Liver (tissue), 10 donors: ENCODE measurements at places on chromosomes 1 and 21. TPM values are rescaled to one million over a fixed set of nuclear protein-coding genes. Genes with fewer than 3 reads are reported as not detected.

DNA sequence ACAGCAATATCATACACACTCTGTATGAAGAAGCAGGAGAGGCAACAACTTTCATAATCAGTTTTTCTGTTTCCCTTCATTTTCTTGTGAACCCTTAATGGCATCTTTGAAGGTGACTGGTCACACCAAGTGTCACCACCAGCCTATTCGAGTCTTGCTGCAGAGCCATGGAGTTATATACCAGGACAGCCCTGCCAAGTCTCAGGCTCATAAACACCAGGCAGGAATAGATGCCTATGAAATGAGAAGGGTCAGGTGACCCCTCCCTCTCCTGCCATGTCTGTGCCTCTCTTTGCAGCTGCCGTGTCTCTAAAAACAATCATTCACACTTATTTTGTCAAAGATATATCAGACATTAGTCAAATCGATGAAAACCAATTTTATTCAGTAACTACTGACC lies 28.0 kb downstream of the NECAP2 start:
- H3K4me3 ChIP-seq: no peak overlapping the region
- no peaks in the 10 kb centered on the region for H3K4me1 ChIP-seq
- no peaks in the 10 kb centered on the region for H3K36me3 ChIP-seq
- H3K27ac ChIP-seq: no peak overlapping the region

DNA sequence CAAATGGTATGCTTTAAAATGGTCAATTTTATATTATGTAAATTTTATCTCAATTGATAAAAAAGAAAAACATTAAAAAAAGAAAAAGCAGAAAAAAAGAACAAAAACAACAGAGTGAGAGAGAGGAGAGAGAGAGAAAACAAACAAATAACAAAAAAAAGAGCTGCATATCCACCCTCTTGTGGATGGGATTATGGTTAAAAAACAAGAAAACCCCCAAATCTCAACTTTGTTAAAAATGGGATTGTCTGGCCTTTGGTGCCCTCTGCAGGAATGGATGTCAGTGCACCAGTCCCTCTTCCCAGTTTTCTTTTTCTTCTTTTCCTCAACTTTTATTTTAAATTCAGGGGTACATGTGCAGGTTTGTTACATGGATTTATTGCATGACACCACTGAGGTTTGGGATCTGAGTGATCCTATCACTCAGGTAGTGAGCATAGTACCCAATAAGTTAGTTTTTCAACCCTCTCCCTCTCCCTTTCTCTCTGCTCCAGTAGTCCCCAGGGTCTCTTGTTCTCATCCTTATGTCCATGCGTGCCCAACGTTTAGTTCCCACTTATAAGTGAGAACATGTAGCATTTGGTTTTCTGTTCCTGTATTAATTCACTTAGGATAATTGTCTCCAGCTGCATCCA lies 28.1 kb downstream of the RNF187 start:
- H3K36me3 ChIP-seq: no peaks in the 10 kb centered on the region
- no peak overlapping the region for H3K4me3 ChIP-seq
- no peaks in the 10 kb centered on the region for H3K27me3 ChIP-seq
- H3K27ac ChIP-seq: no peak overlapping the region
- peak; percentile 61 for DNase-seq

- no peaks in the 10 kb centered on the region for H3K36me3 ChIP-seq
- H3K4me3 ChIP-seq: no peak overlapping the region
- DNase-seq: no peak
- no peak overlapping the region for H3K27ac ChIP-seq
- no peaks in the 10 kb centered on the region for H3K27me3 ChIP-seq
- no peaks in the 10 kb centered on the region for H3K4me1 ChIP-seq
Measured at GRCh38 chr1:68959461-68960030, 462.7 kb upstream of the DEPDC1 start.

DNA sequence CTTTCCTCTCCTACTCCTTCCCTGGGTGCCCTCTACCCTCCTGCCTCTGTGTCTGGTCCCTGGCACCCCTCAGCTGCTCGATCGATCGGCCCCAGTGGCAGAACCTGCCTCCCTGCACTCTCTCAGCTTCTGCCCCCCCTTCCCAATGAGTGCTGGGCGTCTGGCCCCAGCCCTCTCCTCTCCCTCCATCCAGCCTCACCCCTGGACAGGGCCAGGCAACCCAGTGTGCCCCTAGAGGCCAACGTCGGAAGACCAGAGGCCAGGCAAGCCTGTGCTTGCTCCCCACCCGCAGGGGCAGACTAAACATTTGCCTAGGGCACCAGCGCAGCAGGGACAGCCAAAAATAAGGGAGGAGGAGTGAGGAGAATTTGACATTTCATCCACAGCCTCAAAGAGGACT lies 43.5 kb downstream of the LGR6 start:
- no peak for DNase-seq
- no peaks in the 10 kb centered on the region for H3K36me3 ChIP-seq
- no peaks in the 10 kb centered on the region for H3K4me1 ChIP-seq
- H3K4me3 ChIP-seq: no peak overlapping the region
- no peak overlapping the region for H3K27ac ChIP-seq
- no peaks in the 10 kb centered on the region for H3K27me3 ChIP-seq

- no peaks in the 10 kb centered on the region for H3K4me1 ChIP-seq
- DNase-seq: no peak
- no peak overlapping the region for H3K27ac ChIP-seq
- no peaks in the 10 kb centered on the region for H3K27me3 ChIP-seq
Measured at GRCh38 chr1:34657849-34658248, 97.0 kb upstream of the GJB5 start.

- H3K27ac ChIP-seq: no peak overlapping the region
- no peaks in the 10 kb centered on the region for H3K4me1 ChIP-seq
- no peak for DNase-seq
- no peaks in the 10 kb centered on the region for H3K36me3 ChIP-seq
Measured at GRCh38 chr1:226017070-226017469, 17.9 kb upstream of the SDE2 start.

- no peak overlapping the region for H3K4me3 ChIP-seq
- H3K36me3 ChIP-seq: no peaks in the 10 kb centered on the region
- H3K4me1 ChIP-seq: peaks cover 13% of the 10 kb centered on the region
- no peak overlapping the region for H3K27ac ChIP-seq
- DNase-seq: no peak
- H3K27me3 ChIP-seq: no peaks in the 10 kb centered on the region
Measured at GRCh38 chr1:205741681-205742080, 8.3 kb downstream of the NUCKS1 start.

GRCh38 chr1:153456396-153456795 lies 4.1 kb downstream of the S100A7 start:
- no peaks in the 10 kb centered on the region for H3K4me1 ChIP-seq
- H3K4me3 ChIP-seq: no peak overlapping the region
- DNase-seq: no peak
- no peak overlapping the region for H3K27ac ChIP-seq

DNA sequence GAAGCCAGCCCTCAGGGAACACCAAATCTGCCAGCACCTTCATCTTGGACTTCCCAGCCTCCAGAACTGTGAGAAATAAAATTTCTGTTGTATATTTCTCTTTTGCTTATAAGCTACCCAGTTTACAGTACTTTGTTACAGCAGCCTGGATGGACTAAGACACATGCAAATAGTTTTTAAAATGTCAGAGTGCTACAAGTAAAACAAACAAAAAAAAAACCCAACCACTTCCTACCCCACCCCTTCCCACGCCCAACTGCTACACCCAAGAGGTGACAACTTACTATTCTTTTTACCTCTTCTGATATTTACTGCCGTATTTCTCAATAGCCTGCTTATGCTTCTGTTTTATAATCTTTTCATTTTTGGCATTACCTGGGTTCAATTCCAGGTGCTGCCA lies 8.6 kb upstream of the SPSB1 start:
- H3K4me3 ChIP-seq: no peak overlapping the region
- no peaks in the 10 kb centered on the region for H3K4me1 ChIP-seq
- DNase-seq: no peak
- H3K27me3 ChIP-seq: no peaks in the 10 kb centered on the region
- no peaks in the 10 kb centered on the region for H3K36me3 ChIP-seq

GRCh38 chr1:44827197-44828002 lies 15.7 kb downstream of the PTCH2 start:
- no peaks in the 10 kb centered on the region for H3K36me3 ChIP-seq
- H3K27me3 ChIP-seq: no peaks in the 10 kb centered on the region
- no peak overlapping the region for H3K4me3 ChIP-seq
- DNase-seq: no peak
- no peak overlapping the region for H3K27ac ChIP-seq

GRCh38 chr1:179087665-179088064 lies 5.8 kb downstream of the TOR3A start:
- peak; percentile 68 for DNase-seq
- H3K27me3 ChIP-seq: no peaks in the 10 kb centered on the region
- H3K4me1 ChIP-seq: peaks cover 83% of the 10 kb centered on the region
- H3K27ac ChIP-seq: no peak overlapping the region
- peaks cover 11% of the 10 kb centered on the region for H3K36me3 ChIP-seq
- no peak overlapping the region for H3K4me3 ChIP-seq

DNA sequence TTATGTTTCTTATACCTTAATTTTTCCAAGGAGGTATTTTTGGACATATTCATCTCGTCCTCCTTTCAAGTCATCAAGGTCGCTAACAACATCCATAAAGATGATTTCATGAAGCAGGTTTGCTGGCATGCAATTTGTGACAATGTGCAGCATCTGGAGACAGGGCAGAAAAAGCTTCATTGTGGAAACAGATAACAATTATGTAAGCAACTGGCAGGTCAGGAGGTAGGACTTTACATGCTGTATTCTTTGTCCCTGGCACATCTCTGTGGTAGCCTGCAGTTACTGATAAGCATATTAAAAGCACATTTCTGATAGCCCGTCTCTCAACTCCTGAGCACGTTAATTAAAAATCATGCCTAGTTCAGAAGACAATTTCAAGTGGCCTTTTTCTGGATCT lies 156.8 kb downstream of the LEPR start:
- no peaks in the 10 kb centered on the region for H3K4me1 ChIP-seq
- no peak overlapping the region for H3K4me3 ChIP-seq
- no peak for DNase-seq
- H3K27me3 ChIP-seq: no peaks in the 10 kb centered on the region
- no peak overlapping the region for H3K27ac ChIP-seq

DNA sequence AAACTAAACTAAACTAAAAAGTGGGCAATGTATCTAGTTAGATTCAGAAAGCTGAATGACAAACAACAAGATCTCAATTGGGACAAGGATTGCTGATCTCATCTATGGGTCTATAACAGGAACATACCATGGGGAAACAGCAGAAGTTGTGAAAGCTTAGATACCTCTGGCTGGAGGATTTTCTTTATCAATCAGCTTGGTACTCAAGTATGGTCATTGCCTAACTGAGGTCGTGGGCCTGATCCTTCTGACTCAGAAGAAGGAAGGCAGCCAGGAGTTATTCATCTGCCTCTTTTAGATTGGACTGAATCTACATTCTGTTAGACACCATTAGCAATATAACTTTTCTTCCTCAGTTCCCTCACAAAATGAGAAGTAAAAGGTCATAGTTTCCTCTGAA lies 39.7 kb downstream of the DNTTIP2 start:
- no peak overlapping the region for H3K4me3 ChIP-seq
- H3K4me1 ChIP-seq: no peaks in the 10 kb centered on the region
- no peaks in the 10 kb centered on the region for H3K36me3 ChIP-seq
- no peak overlapping the region for H3K27ac ChIP-seq

DNA sequence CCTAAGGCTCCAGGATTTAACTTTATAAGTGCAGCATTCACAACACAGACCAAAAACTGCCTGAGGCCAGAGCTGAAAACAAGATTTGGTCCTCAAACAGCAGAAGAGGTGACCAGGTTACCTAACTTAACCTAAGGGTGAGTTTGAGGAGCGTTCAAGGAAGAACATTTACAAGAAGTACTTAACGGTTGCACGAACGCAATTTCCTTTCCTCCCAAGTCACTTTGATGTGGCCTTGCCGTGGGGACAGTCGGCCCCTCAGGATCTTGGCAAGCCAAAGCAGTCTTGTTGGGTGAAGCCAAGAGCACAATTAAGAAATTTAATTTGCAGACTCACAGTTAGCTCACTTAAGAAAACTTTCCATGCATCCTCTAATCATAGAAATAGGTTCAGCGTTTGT lies 202.6 kb upstream of the COA6 start:
- H3K4me1 ChIP-seq: no peaks in the 10 kb centered on the region
- no peak overlapping the region for H3K4me3 ChIP-seq
- no peak overlapping the region for H3K27ac ChIP-seq
- no peak for DNase-seq
- H3K36me3 ChIP-seq: no peaks in the 10 kb centered on the region

Gene PKLR
- 39.2 TPM for total RNA-seq

Gene SLC44A5
- total RNA-seq: 1.1 TPM

Gene KRTAP10-8
- total RNA-seq: not detected

Gene SUMO3
- 35.1 TPM for total RNA-seq

Gene ARHGAP30
- 6.6 TPM for total RNA-seq
